Fibroblast of the conjunctiva (primary cell): ENCODE measurements at places on chromosomes 1 and 21.

DNA sequence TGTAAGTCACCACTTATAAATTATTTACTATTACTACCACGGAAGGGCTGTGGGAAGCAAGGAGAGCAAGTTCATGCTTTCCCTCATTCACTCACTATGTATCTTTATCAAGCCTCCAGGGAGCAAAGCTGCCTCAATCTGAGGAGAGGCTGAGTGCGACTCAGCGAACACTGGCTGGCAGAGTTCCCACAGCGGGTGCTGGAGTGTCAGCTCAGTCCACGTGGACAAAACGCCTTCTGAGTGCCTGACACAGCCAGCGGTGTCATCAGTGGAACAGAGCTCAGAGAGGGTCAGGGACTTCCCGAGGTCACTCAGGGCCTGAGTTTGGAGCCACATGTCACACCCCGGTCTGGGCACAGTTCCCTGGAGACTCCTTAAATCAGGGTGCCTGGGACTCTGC is 16.9 kb downstream of the MATN1 start:
- no peak for DNase-seq

GRCh38 chr1:192639607-192640368 is 3.8 kb downstream of the RGS13 start:
- DNase-seq = no peak

DNA sequence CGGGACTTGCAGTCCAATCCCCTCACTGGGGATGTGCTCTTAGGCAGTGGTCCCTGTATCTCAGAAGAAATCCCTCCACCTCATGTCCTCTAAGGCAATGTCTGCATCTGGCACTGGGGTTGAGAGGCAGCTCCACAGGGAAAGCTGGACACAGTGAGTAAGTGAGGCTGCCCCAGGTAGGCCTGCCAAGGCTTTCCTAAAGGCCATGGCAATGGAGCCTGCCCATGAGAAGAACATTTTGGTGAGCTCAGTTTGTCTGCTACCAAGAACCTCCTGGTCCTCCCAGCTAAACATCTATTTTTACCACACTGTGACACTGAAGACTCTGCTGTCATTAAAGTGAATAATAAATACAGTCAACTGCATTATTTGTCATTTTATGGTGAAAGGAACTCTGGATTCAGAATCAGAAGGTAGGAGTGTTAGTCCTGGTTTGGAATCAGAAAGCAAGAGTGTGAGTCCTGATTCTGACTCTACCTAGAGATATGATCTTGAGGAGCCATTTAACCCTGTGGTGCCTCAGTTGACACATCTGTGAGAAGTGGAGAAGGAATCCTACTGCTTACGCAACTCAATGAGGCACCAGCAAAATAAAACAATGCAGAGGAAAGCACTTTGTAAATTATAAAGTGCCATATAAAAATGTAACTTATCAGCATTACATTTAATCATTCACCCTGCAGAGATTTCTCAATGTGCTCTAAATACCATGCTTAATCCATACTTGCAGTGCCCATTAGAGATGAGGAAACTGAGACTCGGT is 41.0 kb downstream of the TBX15 start:
- no peak for DNase-seq

DNA sequence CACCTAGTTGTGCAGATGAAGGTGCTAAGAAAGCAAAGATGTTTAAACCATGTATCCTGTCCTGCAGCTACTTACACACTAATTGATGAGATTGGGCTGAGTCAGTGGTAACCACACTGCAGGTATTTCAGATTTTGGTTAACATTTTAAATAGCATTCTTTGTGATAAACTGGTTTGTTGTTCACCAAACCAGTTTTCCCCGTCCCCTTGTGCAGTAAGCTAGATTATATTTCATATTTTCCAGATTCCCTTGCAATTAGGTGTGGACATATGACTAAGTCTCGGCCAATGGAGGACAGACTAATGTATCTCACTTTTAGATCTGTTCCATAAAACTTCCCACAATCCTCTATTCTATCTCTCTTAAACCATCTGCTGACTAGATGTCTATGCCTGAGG is 320.4 kb downstream of the RWDD3 start:
- DNase-seq = no peak

DNA sequence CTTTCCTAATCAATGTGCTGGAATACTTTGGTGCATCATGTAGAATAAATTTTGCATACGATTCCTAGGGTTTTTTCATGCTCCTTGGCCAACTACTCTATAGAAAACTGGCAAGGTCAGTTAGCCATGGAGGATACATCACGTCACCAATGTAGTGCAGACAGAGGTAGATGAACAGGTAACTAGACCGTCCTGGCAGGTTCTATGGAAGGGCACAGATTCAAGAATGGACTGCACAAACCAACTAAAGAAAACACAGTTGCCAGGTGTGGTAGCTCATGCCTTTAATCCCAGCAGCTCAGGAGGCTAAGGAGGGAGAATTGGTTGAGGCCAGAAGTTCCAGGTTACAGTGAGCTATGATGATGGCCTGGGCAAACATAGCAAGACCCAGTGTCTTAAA is 9.9 kb downstream of the MTF1 start:
- no peak for DNase-seq

DNA sequence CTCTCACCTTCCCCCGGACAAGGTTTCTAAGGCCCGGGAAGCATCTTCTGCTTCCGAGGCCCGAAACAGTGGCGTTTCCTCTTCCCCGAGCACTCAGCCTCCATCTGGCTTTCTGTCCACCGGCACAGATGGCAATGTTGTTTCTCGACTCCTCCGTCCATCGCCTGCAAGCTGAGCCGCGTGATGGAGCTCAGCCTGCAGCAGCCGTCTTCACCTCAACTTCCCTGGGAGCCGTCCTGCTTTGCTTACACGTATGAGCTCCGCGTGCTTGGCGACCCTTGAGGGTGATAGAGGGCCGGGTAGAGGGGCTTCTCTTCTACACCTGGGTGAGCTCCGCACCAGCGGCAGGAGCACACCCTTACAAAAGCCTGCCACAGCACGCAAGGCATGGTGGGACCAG is 80.4 kb downstream of the AJAP1 start:
- DNase-seq = no peak

- no peak for DNase-seq
These were observed 31.9 kb downstream of the UMODL1 start for GRCh38 chr21:42102991-42103390.

GRCh38 chr1:202505356-202505755 is 156.9 kb downstream of the PPP1R12B start:
- DNase-seq = peak; percentile 53

- DNase-seq = peak; percentile 85
These were observed 199.4 kb upstream of the PTGFR start for GRCh38 chr1:78291418-78291817.

- no peak for DNase-seq
These were observed 62.5 kb downstream of the FAM163A start for GRCh38 chr1:179805291-179806195.

DNA sequence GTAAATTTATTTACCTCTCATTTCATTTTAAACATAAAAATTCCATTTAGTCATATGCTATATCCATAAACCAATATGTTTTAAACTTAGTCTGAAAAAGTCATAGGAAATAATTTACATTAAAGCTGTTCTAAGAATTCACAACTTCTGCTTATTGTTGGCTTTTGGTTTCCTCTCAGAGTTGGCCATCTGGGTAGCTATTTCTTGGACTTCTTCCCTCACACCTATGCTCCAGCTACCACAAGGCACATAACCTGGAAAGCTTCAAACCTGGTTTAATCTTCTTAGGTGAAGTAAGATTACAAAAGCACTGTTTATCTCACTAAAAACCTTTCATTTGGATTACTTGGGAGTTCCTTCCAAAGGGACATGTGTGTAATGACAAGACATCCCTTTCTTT is 29.8 kb downstream of the RBM11 start:
- DNase-seq = no peak

DNA sequence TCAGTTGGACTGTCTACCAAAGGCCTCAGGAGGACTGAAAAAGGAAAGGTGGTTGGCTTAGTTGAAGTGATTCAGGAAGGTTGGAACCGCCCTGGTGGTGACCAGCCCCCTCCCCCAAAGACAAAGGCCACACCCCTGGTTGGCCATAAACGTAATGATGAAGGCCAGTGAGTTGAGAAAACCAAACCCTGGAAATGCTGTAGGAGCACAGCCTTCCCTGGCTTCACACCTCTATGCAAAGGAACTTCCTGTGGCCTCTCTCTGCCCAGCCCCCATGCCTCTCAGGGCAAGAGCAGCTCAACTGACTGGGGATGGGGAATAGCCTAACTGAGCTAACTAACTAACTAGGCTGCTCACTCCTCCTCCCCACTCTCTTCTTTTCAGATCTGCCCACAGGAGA is 90.4 kb downstream of the NPHP4 start:
- DNase-seq = no peak

GRCh38 chr1:201222125-201222524 is 31.5 kb downstream of the IGFN1 start:
- DNase-seq = no peak

DNA sequence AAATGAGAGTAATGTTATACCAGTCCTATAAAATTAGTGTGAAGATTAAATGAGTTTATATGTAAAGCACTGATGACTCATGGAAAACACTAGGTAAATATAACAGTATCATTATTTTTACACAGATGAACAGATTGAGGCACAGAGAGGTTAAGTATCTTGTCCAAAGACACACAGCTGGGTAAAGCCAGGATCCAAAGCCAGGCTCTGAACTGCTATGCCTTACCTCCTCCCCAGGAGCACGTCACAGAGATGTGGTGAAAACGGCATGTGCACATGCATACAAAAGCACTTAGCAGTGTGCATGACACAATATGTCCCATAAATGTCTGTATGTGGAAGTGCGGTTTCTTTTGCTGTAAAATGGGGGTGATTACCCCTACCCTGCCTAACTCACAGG is 56.9 kb downstream of the MAN1C1 start:
- DNase-seq = no peak

- no peak for DNase-seq
These were observed 56.1 kb downstream of the LMX1A start for GRCh38 chr1:165300400-165300903.

DNA sequence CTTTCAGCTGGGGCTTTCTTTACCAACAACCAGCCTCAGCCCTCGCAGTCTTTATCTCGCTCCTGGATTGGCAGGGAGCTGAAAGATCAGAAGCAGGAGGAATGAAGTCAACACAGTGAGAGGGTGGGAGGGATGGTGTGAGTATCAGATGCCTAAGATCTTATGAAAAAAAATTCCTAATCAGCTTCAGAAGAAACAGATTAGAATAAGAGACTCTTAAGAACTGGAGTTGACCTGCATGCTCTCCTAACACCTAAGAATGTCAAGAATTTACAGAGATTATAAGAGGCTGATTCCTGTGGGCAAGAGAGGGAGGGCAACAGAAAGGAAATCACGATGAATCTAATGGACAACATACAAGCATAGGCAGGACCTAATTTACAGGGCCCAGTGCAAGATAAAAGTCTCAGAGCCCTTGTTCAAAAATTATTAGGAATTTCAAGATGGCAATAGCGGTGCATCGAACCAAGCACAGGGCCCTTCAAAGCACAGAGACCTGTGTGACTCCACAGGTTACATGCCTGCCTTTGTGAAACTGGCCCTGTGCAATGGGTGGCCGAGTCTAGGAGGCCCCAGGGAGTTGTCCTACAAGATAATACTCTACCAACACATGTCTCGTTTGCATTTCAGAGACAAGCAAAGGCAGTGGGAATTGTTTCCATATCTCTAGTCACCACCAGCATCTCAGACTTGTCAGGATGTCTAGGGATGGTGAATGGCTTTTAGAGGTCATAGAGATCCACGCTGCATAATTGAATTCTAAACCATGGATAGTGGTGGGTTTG is 65.3 kb upstream of the PPP2R5A start:
- no peak for DNase-seq

DNA sequence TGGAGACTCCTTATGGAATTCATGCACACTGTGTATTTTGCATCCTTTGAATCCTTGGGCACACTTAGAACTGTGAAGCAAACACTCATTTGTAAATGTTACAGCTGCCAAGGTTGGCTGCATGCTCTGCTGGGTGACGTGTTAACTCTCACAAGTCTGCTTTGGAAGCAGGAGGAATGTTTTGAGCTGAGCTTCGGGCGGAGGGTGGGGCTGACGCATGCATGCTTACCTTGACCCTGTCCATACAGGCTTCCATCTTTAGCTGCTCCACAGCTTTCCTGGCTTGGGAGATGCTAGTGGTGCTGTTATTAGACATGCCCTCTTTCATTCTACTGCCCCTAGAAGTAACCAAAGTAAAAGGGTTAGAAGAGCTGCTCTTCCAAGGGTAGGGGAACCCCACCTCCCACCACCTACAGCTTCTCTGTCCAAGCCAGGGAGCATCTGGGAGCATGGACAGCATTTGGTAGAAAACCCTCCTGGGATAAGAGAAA is 66.0 kb downstream of the GNG4 start:
- no peak for DNase-seq

GRCh38 chr1:31786366-31787060 is 22.4 kb upstream of the ADGRB2 start:
- no peak for DNase-seq

DNA sequence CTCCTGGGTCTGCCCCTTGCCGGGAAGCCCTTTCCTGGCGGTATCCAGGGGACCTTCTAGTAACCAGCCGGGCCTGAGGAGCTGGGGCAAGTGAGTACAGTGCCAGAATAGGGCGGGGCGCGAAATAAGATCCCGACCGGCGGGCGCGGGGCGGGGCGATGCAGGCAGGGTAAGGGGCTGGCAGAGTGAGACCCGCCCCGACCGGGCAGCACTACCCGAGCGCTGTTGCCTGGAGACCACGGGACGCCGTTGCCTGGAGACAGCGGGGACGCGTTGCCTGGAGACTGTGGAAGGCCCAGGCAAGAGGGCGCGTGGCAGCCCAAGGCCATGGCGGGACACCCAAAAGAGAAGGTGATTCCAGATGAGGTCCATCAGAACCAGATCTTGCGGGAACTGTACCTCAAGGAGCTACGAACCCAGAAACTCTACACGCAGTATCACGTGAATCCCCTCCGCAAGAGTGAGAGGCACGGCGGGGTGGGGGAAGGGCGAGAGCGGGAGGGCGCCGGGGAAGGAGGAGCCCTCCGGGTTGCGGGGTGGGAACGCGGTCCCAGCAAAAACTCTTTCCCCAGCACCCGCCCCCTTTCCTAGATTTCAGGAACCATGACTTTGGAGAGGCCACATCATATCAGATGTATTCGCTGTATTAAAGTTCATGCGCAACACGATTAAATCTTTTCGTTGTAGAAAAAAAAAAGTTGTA is 24.3 kb downstream of the EBNA1BP2 start:
- peak; percentile 14 for DNase-seq

- DNase-seq = no peak
These were observed 17.7 kb downstream of the IRF2BP2 start for GRCh38 chr1:234592240-234592639.

GRCh38 chr21:15430577-15430976 is 299.2 kb upstream of the USP25 start:
- DNase-seq = no peak

- no peak for DNase-seq
These were observed 4.5 kb downstream of the SH3GLB1 start for GRCh38 chr1:86708920-86709319.

GRCh38 chr1:43063394-43064219 is 104.9 kb upstream of the SLC2A1 start:
- DNase-seq = no peak

DNA sequence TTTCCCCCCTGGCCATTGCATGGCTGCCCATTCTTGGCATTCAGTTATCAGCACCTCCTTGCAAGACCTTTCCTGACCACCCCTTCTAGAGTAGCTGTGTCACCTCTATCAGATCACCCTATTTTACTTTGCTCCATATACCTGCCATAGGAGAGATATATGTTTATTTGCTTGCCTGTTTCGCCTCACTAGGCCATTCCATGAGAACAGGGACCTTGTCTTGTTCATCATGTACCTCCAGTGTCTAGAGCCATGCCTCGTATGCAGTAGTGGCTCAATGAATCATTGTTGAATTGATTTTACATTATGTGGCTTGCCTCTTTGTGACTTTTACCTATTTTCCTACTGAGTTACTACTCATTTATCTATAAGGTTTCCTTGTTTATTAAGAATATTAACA is 26.4 kb upstream of the PADI2 start:
- DNase-seq = no peak
